D721Med (cell line): ENCODE measurements at places on chromosomes 4 and X.

DNA sequence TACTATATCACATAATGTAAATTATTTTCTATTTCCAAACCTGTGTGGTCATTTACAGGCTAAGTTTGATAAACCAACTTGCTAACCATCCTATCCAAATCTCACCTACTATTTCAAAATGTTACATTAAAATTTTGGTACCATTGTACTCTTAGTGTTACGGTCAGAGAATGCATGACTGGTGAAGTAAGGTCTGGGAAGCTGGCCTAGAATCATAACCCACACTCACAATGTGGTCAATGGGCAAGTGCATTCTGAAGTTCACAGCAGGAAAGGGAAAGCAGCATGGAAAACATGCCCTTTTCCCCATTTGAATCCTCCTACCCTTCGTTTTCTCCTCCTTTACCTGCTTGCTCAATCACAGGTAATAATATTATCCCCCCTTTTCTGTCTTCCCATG, 54.4 kb downstream of the PPP3CA start:
- no peak for DNase-seq

DNA sequence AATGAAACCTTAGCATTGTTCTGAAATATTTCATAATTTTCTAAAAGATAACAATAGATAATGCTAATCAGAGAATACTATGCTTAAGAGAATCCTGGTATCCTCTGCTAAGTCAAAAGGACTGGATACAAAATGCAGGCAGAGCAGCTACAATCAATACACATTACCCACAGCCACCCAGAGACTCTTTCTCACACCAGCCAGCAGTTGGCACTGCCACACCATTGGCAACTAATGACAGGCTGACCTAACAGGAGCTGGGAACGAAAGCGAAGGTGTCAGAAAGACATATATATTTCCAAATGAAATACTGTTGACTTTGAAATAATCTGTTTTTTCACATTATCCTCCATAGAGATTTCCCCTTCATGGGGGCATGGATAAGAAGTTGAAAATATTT, 122.6 kb upstream of the PLAC1 start:
- DNase-seq = no peak

DNA sequence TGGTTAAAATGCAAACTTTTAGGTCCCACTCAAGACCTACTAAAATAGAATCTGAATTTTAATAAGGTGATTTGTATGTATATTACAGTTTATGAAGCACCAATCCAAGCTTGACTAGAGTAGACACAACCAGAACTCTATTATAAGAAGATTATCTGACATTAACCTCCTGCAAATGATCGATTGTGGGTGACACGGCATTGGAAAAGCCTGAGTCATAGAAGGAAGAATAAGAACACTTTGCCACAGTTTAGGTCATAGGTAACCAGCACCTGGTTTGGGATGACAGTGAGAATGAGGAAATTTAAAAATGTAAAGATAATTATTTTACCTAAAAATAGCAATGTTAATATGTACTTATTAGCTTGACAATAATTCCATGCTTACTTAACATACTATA, 15.2 kb downstream of the PDGFC start:
- no peak for DNase-seq

GRCh38 chr4:96205143-96205936, 365.4 kb downstream of the PDHA2 start:
- DNase-seq = no peak

GRCh38 chr4:71683309-71683708, 100.6 kb downstream of the GC start:
- DNase-seq = no peak

DNA sequence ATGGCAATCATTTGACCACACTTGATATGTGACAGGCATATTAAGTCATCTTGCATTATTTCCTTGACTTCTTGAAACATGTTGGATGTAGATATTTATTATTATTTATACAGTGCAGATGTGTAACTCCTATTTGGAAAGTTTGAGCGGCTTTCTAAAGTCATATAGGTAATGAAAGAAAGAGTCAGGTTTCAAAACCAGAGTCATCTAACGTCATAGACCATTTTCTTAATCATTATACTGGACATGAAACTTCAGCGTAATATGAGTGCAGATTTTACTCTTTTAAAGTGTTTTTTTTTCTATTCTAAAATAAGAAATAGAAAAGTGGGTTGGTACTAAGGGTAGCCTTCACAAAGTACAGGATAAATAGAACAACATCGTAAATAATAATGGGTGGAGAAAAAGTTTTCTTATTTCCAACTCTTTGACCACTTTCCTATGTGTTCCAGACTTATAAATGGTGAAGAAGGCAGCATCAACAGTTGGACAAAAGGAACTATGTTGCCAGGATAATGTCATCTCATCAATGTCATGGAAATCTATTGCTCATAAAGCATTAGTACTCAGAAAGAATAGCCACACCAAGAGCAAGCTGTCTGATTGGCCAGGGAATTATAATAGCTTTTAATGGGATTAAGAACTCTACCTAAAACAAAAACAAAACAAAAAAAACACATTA, 108.0 kb upstream of the PCDH18 start:
- no peak for DNase-seq

DNA sequence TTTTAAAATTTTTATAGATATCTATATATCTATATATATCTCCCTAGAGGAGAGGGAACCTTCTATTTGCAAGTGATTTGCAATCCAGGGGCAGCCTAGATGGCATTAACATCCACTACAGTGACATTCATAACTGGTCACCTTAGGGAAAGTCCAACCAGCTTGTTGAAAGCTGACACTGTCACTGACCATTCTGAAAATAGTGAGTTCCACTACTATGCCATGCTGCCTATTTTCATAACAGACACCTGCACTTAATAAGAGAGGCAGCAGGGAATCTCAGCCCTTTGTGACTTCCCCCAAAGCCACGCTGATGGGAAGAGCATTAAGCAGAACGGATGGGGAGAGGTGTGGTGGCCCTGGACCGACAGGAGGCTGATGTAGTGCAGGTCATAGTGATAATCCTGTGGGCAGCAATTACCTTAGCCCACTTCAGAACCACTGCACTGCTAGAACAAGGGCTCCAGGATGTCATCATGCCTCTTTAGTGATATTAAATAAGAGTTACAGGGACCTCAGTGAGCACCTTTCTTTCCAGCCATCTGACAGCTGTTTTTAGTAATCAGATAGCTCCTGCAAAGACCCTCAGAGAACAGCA, 51.3 kb downstream of the GPRIN3 start:
- DNase-seq = no peak

GRCh38 chr4:102715057-102715456, 45.7 kb downstream of the MANBA start:
- no peak for DNase-seq

DNA sequence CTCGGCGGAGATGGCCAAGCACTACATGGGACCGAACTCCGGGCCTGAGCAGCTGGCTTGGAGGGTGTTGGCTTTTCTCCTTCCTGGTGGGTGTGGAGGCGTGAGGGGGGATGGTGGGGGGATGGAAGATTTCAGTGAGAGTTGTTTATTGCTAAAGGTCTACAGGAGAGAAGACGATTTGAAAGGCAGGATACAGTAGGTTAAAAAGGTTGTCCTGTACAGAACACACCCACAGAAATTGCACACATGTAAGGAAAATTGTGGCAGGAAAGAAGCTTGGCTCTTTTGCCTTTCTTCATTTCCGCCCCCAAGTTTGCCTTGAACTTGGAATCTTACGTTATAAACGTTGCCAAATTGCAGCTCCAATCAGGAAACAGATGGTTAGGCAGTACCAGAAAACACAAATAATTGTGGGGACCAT, 74.1 kb upstream of the STOX2 start:
- no peak for DNase-seq

DNA sequence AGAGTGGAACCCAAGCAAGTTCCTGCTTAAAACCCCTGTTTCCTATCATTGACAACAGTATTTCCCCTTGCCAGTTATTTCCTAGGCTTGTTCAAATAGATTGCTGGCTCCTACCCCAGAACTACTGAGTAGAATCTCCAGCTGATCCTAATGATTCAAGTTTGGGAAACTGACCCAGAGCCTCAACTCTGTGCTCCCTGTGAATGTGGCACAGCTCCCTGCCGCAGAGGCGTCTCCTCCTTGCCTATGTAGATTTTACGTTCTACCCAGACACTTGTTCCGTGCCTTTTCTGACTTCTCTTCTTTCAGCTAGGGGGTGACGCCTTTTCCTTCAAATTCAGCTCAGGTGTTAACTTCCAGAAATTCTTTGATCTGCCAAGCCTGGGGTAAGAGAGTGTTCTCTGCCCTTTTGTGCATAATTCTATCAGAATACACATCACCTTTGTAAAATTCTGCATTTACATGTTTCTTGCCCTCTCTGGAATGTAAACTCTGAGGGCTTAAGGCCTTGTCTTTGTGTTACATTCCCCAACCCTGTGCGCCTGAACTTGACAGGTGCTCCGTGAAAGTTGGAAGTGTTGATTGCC, 4.4 kb downstream of the LSM6 start:
- no peak for DNase-seq

GRCh38 chrX:45815441-45815840, 614.8 kb upstream of the DIPK2B start:
- no peak for DNase-seq

DNA sequence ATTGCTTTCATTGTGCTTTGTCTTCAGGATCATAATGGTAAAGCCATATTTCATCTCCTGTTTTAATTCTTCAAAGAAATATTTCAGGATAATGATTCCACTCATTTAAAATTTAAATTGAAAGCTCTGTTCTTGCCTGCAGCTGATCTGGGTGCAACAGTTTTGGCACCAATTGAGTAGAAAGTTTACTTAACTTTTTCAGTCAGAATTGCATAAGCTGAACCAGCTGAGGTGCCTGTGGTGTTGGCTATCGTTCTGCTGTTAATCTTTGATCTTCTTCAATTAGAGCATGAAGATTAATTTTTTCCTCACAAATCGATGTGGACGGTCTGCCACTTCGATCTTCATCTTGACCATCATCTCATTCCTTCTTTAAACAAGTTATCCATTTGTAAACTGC, 49.6 kb downstream of the MAGEB16 start:
- DNase-seq = no peak

- no peak for DNase-seq
These were observed 2.1 kb upstream of the RAB39B start for GRCh38 chrX:155266439-155266838.

DNA sequence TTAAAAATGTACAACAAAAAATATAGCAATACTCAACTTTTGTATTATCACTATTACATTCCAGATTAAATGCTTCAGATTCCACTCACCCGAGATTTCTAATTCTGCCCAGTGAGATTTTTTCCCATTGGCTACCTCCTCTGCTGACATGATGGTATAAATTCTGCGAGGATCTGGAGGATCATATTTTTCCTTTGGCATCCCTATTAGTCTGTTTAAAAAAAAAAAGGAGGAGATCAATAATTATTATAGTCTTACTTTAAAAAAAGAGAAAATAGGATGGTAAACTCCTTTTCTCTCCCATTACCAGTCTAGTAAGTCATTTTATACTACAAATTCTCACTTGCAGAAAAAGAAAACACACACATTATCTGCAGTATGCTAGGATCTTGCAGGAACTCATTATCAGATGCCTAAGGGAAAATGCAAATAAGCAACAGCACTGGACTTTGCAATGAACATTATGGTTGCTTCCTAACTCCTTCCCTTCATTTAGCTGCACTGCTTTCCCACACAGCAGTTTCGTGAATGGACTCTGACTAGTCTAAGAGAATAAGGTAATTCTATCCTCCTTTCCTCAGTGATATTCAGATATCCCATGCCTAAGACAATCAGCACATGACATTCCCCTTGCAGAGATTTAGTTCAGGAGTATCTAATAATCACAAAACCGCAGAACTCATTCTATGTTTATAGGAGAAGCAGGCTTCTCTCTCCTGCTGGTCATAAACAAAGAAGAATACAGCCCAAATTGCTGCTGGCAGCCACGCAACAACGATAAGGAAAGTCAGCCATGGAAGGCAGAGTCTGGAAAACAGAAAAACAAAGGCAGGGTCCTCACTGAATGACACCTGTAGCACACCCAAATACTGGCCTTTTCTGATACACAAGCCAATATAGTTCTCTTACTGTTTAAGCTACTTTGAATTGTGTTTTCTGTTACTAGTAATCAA, 42.7 kb downstream of the CNOT6L start:
- no peak for DNase-seq

DNA sequence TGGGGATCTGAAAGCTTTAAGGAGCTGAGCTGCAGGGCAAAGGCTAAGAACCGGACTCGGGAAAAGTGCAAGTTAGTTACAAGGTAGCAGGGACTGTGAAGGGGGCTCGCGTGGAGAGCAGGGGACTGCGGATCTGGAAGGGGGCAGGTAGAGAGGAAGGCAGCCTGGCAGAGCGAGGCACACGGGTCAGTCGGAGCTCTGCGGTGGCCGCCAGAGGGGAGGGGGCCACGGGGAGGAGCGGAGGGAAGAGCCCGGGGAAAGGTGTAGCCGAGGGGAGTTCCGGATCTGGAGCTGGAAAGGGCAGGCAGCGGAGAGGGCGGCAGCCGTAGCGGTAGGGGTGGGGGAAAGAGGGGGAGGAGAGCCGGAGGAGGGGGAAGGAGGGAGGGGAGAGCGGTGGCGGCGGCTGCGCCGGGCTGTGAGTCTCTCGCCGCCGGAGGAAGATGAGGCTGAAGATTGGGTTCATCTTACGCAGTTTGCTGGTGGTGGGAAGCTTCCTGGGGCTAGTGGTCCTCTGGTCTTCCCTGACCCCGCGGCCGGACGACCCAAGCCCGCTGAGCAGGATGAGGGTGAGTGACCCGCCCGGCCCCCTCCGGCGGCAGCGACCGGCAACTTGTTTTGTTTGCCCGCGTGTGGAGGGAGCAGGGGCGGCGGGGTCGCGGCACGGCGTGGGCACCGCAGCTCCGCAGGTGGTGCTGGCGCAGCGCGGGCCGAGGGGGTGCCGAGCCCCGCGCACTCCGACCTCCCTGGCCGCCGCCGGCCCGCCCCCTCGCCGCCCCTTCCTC, at the start of gene GALNT7:
TSS of gene GALNT7 (plus strand) at position 416 of the 782 bp plus-strand sequence. CDS start at position 441, 25 bp downstream.
- DNase-seq = peak; percentile 46

- no peak for DNase-seq
These were observed 869.5 kb upstream of the EPHA5 start for GRCh38 chr4:66539745-66540144.

DNA sequence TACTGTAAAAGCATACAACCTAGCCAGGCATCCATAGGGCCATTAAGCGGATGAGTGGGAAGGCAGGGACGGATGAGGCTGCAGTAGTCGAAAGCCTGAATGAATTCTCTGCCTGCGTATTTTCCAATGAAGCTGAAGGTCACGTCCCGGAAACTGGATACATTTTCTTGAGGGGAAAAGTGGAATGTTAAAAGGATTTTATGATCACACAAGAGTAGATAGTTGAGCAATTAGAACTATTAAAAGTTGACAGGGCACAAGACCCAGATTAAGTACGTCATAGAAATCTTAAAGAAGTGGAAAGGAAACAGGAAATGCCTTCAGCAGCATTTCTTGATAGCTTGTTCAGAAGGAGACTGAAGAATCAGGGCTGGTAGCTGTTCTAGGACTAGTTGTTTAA, 98.3 kb upstream of the CXXC4 start:
- DNase-seq = no peak
